ENCODE measurements at places on chromosomes 5 and 9. TPM values are rescaled to one million over a fixed set of nuclear protein-coding genes. Genes with fewer than 3 reads are reported as not detected.
A peak's percentile ranks its signal among the peaks of the same experiment; 100 is the strongest.

- DNase-seq = no peak
These were observed 185.8 kb downstream of the PCSK1 start for GRCh38 chr5:96247097-96247701.

DNA sequence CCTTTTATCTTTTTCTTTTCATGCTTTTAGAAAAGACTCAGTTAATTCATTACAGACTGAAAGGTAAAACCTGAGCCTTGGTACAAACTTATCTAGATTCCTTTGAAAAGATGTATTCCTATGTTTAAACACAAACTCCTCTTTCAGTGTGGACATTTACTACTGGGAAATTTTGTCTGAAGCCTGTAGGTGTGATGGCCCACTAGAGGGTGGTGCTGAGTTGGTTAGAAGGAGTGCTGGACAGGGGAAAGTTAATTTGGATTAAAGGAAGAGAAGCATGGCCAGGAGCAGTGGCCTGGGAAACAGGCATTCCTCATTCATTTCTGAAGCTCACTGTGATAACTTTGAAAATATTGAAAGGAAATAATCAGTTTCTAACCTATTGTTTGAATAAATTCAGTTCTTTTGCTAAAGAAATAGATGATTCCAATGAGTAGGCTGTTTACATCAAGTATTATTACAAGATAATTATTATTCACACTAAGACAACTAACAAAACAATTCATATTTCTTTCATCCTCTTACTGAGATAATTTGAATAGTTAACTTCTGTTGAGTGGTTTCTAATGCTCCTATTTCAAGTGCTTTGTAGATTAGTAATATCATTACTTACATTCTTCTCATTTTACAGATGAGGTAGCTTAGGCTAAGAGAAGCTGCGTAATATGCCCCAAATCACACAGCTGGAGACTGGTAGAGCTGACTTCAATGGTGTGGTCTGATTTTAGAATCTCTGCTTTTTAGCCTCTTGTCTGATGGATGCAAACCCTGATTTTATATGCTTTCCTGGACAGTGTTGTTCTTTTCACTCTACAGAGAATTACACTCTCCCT lies 150.9 kb downstream of the ADGRV1 start:
- peak; percentile 8 for DNase-seq

DNA sequence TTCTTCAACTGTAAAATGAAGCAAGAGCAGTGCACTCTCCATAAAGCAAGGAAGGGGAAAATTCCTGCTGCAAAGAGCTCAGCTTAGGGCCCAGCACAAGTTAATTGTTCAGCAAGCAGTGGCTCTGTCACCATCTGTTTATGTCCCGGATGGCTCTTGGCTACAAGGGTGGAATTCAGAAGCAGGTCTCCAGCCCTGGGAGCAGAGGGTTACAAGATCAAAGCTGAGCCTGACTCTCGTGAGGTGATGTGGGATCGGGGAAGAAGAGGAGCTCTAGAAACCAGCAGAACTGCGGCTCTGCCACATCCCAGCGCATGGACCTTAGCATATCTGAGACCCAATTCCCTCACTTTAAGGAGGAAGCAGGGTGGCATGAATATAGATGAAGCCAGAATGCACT lies 25.2 kb upstream of the OLFM1 start:
- DNase-seq = no peak

- peak; percentile 52 for DNase-seq
These were observed 51.9 kb upstream of the IFNK start for GRCh38 chr9:27472195-27472594.

DNA sequence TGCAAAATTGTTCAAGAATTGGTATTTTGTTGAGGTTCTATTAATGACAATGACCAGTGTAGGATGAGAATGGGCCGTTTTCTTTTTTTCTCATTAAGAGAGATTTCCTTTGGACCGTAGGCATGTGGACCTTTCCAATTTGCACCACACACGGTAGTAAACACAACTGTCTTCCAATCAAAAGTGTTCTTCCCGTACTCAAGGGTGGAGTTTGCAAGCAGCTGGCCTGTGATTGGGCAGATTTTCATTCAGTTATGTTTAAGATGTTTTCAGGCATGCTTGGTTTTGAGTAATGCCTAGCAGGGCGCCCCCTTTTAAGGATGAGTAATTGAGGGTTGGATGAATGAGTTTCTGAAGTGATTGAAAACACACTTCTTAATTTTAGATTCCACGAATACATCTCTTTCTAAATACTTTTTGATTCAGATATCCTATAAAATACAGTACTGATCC lies 2.5 kb downstream of the KDM3B start:
- DNase-seq = no peak

DNA sequence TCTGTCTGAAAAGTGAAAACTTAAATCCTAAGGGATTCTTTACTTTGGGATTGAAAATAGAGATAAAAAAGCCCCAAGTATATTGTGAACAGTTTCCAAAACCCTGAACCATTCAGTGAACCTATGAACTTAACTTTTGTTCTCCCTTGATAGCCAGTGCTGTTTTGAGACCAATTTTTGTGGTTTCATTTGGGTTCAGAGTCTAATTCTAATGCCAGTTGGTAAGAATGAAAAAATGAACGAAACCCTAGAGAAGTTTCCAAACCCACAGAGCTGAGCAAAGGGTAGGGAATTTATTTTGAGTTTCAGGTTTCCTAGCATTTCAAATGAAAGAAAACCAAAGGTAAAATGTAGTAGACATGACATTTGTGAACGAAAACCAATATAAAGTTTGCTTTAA lies 1366.8 kb downstream of the EFNA5 start:
- no peak for DNase-seq

The SHOC1 gene
- not detected for total RNA-seq

DNA sequence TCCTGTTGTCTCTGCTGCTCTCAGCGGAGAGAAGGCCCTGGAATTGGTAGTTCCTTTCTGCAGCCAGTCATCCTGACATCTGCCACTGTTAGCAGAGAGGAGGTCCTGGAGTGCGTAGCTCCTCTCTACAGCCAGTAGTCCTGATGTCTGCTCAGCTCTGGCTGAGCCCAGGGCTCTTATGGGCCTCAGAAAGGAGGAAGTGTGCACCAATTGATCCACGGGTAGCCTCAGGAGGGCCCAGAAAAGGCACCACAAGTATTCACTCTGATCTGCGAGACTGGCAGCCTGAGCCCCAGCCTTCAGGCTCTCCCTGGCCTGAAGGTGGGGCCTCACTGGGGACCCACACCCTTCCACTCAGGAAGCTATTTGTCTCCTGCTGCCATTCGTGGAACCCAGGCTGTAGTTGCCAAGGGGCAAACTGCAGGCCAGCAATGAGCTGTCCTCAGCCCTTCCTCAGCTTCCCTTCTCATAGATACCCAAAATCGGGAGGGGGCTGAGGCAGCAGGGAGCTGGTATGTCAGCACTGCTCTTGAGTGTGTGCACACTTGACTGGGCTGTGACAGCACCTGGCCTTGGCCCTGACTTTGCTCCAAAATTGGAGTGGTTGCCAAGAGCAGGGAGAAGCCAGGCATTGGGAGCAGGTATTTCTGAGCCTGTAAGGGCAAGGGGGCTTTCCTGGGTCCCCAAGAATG lies 1049.5 kb upstream of the ACO1 start:
- DNase-seq = no peak

The FOXD4L3 gene
- not detected for total RNA-seq

DNA sequence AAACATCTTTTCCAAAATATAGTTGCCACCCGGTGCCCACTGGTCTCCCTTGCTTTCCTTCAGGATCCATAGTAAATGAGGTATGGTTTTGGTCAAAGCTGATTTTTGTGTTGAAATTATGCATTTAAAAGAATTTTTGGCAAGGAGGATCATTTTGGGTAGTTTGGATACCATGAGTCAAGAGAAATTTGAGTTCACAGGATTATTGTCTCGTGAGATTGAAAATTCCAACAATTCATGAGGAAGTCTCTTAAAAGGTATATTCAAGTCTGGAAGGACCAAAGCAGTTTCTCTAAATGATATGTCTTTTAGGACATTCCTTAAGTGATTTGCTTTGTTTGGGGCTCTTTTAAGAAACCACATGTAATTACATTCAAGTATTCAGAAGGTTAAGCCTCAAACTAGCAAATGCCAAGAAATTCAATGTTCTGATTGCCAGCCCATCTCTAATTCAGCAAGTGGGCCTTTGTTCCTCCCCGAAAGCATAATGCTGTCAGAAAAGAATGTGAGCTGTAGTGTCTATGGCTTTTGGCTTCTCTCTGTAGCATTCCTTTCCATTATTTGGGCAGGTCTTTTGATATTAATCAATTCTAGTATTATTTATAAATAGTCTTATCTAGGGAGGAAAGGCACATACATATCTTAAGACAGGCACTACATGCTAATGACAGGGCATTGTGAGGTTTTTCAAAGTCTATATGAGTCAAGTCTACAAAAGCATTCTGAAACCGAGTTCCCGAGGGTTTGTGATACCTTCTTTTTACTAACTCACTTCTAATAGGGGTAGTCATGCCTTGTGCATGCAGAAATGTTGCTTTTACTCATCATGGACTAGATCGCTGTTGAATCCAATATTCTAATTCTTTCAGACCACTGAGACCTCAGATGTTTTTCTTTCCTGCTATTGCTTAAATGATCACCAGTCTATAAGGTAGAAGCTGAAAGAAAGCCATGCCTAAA lies 453.9 kb downstream of the ENC1 start:
- DNase-seq = no peak

The GLIPR2 gene
- 22.8 TPM for total RNA-seq

- DNase-seq = no peak
These were observed 369.3 kb upstream of the IRX1 start for GRCh38 chr5:3226196-3226920.

- DNase-seq = no peak
These were observed 361.2 kb downstream of the PIK3R1 start for GRCh38 chr5:68576805-68577204.

The GARIN3 gene
- not detected for total RNA-seq

DNA sequence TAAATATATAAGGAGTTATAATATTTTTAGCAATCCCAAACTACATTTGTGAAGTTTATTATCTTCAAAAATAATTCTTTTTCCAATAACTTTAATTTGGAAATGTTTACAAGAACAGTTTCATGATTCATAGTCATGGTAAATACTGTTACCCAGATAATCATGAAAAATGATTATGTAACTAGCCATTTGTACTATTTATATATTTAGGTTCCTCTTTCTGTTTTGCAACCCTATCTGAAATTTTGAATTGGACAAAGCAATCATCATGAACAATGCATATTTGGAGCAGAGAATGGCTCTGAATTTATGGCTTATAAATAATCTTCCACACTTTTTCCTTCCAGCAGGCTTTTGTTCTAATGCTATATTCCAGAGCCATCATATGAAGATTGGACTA lies 499.7 kb downstream of the SLCO4C1 start:
- no peak for DNase-seq

The ADAMTS16 gene
- total RNA-seq = 7.4 TPM

The BHMT gene
- 0.92 TPM for total RNA-seq

The CCNB1 gene
- total RNA-seq = 6.0 TPM

DNA sequence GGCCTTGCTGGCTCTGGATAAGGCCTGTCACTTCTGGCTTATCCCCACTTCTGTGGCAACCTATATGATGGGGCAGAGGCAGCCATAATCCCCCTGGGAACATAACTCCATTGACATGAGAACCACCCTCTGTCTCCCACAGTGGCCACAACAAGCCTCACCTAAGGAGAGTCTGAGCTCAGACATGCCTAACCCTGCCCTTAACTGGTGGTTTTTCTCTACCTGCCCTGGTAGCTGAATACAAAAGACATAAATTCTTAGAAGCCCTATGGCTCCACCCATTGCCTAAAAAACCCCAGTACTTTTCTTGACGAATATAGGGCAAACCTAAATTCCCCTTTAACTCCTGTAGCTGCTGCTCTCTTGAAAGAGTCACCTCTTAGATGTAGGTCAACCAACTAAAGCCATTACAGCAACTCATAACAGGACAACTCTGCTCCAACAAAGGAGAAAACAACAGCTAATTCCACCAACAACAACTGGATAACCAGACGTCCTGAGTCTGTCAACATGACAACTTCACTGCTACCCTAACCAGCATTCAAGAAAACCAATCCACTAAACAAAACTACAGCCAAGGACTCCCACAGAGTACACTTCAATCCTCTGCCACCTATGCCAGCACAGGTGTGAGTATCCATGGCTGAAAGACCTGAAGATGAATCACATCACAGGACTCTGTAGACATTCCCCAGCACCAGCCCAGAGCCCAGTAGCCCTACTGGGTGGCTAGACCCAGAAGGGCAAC lies 427.7 kb downstream of the PRELID2 start:
- no peak for DNase-seq

DNA sequence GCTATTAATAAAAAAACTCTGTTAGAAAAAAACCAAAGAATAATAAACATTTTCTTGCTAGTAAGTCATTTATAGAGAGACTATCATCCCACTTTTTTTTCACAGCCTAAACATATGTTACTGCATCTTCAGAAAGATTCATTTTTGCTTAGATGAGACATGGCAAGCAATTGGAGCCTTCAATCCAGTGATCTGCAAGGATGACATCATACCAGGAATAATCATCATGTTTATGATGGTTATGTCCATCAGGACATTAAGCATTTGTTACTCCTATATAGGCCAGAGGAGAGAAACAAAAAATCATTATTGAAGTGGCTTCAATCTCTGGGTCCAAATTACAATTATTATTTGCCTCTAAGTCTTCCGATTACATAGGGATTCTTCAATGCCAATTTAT lies 626.3 kb upstream of the CCNG1 start:
- no peak for DNase-seq

DNA sequence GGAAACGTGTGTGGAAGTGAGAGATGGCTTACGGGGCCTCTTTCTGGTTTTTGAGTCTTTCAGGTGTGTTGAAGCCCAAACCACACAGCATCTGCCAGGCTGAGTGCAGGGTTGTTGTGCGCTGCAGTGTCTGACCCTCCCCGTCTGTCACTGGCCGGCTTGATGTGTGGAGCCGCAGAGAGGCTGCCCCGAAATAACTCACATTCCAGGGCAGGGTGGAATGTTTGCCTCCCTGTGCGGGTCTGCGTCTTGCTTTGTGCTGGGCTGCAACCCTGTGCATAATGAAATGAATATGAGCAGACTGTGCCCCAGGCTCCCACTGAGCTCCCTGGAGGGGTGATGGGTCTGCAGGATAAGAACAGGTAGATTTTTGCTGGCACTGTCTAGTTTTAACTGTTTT lies 9.9 kb upstream of the PLEKHG4B start:
- no peak for DNase-seq

The PAXX gene
- 38.2 TPM for total RNA-seq

- no peak for DNase-seq
These were observed 39.3 kb downstream of the C9orf50 start for GRCh38 chr9:129581505-129582189.

GRCh38 chr5:127947941-127948340 lies 135.6 kb upstream of the SLC12A2 start:
- DNase-seq = no peak

DNA sequence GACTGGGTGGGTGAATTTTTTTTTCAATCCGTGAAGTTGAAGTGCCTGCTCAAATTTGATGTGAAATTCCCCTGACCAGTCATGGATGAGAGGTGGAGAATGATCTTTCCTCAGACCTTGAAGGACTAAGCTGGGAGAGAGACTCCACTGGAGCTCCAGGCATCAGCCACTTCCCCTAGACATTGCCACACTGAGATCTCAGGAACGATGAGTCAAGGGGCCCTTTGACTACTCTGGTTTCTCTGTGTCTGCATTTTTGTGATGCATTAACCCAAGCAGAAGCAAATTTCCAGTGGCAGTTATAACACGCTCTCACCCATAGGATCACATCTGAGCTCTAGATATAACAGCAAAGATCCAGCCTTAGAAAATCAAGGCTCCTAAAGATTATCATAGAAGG lies 171.2 kb upstream of the KIF2A start:
- DNase-seq = no peak

The P4HA2 gene
- 15.4 TPM for total RNA-seq
